Thoracic aorta (tissue), 2 donors: ENCODE measurements at places on chromosomes 3 and 15.

- DNase-seq = no peak
Measured at GRCh38 chr15:56820333-56820732, 87.0 kb upstream of the ZNF280D start.

DNA sequence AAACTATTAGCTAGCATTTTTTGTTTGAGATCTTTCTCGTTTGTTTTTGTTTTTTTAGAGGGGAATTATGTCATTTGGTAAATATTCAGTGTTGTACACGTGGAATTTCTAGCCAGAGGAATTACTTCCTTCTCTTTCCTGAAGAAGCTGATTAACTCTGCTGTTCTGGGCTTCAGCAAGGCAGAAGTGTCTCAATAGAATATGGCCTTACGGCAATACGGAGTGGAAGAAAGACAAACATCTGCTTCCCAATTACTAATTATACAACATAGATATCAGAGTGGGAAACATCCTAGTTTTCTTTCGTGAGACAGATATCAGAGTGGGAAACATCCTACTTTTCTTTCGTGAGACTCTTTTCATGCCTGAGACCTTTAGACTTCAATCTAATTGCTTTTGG is 11.9 kb downstream of the P3H2 start:
- DNase-seq = no peak

DNA sequence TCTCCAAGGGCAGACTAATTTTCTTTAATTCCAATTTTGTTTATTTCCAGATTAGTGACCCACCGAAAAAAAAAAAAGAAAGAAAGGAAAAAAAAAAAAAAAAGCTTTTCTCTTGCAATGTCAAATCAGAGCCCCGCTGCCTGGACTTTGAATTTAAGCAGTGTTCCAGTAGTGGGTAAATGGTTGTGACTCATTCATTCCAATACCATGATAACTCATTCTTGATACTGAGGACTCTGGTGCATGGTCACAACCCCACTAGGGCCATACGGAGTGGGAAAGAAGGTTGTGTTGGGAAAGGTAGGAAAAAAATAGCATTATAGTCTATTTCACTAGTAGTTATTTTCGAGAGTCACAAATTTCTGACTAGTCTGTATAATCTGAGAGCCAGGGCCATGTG is 59.1 kb upstream of the COL8A1 start:
- DNase-seq = no peak

DNA sequence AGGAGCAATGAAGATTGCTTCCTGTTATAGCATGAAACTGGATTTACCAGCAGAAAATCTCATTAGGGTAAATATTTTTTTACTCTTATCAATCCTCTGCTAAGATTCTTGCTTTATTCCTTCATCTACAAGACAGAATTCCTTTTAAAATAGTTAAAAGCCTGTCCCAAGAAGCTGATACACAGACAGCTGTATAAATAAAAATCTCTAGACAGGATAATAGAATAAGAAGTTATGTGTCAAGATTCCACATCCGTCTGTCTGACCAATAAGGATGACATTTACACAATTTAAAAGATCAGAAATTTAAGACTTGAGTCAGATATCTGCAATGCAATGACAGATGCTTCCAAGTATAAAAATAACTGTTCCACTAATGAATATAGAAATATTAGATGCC is 57.6 kb downstream of the SSR3 start:
- DNase-seq = no peak

- DNase-seq = no peak
Measured at GRCh38 chr15:47924381-47924780, 196.4 kb upstream of the SLC24A5 start.

GRCh38 chr3:7439101-7439680 is 578.3 kb downstream of the GRM7 start:
- DNase-seq = no peak

- DNase-seq = no peak
Measured at GRCh38 chr3:179697736-179698332, 45.0 kb downstream of the USP13 start.

- DNase-seq = no peak
Measured at GRCh38 chr15:38294126-38294525, 41.5 kb downstream of the SPRED1 start.

GRCh38 chr3:194351080-194351672 is at the start of gene CPN2:
TSS of gene CPN2 (minus strand) at chr3:194351328. CDS start at chr3:194342702, 8,626 bp downstream.
- DNase-seq = no peak

GRCh38 chr3:65561617-65562016 is 477.1 kb downstream of the MAGI1 start:
- DNase-seq = no peak

GRCh38 chr3:49295489-49296058 is 18.5 kb upstream of the C3orf62 start:
- no peak for DNase-seq

DNA sequence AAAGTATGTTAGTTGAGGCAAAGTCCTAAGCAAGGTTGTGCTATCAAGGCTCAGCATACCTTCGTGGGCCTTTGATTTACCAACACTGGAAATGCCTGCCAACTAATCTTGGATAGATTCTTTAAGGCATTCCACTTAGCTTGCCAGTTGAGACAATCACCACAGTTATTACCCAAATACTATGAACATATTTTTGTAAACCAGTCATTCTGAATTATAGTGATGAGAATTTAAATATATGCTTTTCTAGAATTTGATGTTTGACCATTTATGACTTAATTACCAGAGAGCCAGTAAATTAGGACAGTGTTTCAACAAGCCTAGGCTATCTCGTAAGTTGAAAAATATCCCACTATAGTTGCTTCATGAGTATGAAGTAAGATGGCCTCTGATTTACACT is 15.5 kb downstream of the TRIM59 start:
- no peak for DNase-seq

- DNase-seq = no peak
Measured at GRCh38 chr3:58540176-58540858, 3.3 kb upstream of the ACOX2 start.

DNA sequence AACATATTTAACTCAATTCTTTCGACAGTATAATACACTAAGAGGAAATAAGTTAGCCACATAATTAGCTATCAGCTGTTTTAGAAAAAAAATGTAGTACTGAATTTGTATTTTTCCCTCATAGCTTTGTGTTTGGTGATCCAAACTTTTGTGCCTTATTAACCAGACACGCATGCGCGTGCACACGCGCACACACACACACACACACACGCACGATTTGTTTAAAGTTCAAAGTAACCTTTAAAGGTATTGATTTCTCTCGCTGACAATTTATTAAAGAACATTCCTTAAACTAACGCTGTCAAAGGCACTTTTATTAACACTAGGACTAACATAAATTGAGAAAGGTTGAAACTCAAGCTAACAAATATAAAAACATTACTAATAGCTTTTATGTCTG is 198.9 kb downstream of the ROBO1 start:
- no peak for DNase-seq

DNA sequence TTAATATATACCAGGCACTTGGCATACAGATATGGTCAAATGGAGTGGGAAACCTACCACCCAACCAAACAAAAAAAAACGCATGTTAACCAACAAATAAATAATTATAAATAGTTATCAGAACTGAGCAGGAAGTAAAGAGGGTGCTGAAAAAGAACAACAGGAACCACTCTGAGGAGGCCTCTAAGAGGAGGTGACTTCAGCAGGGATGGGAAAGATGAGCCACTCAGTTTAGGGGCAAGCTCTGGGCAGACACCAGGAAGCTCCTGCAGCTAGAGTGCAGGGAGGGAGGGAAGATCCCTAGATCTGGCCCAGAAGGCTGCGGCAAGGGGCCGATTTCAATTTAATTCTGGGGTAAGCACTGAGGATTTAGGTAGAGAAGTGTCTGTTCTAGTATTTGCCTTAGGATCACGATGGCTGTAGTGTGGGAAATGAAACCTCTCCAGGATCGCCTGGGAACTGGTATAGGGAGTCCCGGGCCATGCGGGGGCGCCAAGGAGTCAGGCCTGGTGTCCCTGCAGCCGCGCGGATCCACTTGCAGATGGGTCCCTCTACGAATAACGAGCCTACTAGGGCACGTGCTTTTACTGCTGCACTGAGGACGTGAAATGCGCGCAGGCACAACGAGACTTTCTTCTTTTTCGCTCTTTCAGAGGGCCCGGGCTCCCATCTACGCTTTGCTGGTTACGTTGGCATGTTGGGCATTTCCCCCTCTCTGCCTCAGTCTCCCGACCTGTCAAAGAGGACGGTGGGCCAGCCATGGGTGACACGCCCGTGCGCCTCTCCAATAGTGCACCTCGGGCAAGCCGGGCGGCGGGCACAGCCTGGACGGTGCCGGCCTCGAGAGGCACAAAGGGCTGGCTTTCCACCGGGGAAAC is 1.5 kb upstream of the LIMD1 start:
- peak; percentile 82 for DNase-seq

GRCh38 chr3:11655196-11655928 is 11.6 kb upstream of the VGLL4 start:
- DNase-seq = no peak

GRCh38 chr3:140472306-140473020 is 205.4 kb upstream of the TRIM42 start:
- DNase-seq = no peak

DNA sequence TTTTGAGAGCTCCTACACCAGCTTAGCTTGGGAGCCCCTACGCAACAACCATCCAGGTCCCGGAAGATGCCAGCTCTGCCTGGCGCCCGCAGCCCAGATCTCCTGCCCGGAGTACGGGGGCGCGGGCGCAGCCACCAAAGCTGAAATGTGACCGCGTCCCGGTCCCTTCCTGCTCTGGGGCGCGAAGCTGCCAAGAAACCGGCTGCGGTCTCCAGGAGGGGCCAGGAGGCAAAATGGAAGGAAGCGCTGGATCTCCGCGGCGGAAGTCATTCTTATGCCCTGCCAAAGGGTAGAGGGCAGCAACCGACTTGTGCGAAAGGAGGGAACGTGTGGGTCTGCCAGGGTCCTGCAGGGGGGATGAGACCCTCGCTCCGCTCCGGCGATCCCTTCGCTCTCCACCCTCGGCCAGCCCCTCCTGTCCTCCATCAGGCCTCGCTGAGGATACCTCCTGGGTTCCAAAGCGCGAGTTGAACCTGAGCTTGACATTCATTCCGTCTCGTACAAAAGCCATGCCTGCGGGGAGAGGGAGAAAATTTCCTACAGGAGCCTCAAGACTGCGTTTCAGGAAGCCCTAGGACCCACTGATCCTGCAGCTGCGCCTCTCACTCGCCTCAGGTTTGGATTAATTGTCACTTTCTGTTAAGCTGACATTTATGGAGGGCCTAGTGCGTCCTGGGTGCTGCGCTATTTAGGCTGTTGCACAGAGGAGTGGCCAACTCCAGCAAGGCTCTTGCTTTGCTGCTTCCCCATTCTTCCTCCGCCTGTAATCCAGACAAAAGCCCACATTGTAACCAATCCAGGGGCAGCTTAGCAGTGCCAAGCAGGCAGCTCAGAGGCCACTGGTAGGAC is 98.3 kb upstream of the VGLL3 start:
- DNase-seq = peak; percentile 26

- no peak for DNase-seq
Measured at GRCh38 chr15:75172284-75172820, 29.3 kb upstream of the C15orf39 start.

- DNase-seq = no peak
Measured at GRCh38 chr15:48437178-48437577, 105.9 kb downstream of the DUT start.

DNA sequence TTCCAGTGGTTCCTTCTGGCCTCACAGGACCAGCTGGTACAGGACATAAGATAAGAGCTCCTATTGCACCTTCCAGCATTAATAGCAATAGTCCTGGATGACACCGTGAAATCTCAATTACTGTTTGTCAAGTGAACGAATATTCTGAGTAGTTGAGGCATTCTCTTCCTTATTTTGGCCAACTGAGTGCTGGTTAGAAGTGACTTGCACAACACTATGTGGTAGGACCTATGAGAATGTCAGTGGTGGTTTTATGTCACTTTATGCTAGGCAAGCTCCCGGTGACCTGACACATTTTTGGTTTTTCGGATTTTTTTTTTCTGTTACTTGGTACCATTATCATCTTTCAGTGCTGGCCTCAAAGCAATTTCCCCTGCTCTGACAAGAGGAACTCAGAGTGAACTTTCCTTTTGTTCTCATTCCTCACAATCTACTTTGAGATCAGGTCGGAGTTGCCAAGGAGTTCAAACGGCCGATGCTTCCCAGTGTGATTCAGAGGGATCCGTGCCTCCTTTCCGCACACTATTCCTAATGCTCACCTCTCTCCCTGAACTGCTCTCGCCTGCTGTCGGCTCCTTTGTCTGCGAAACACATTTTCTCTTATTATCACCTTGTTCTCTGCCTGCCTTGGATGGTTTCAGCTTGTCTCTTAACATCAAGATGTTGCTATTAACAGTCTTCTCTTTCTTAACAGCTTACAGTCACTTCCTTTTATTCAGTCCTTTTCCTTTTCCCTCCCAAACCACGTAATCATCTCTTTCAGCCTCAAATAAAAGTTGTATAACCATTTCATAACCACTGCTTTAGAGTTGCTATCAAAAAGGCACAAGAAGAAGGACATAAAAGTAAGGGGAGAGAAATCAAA is 35.8 kb downstream of the QTRT2 start:
- DNase-seq = no peak

- no peak for DNase-seq
Measured at GRCh38 chr15:77097248-77097721, 26.4 kb upstream of the TSPAN3 start.

GRCh38 chr3:175111036-175111435 is 251.9 kb downstream of the NAALADL2 start:
- DNase-seq = no peak

DNA sequence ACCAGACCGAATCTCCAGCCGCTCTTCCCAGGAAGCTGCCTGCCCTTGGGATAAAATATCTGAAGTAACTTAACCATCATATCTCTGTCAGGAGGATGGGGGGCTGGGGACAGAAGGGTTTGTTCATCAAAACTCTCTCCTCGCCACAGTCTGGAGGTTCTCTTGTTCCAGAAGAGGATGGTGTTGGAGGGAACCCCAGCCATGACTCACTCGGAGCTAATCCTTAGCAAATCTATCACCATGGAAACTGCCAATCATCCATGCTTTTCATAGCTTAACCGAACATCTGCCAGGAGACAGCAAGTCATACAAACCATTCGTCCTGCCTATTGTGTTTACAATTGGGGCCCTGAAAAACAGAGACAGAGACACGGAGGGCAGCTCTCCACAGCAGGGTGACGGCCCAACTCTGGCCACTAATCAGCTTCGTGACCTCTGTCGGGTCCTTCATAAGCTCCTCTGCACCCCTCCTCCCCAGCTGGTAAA is 73.8 kb upstream of the HEG1 start:
- peak; percentile 46 for DNase-seq

GRCh38 chr3:141414800-141415462 is 46.6 kb downstream of the ZBTB38 start:
- DNase-seq = no peak

GRCh38 chr3:158165730-158166129 is 55.8 kb downstream of the RSRC1 start:
- DNase-seq = no peak
